ENCODE measurements at places on chromosomes 4 and X.

DNA sequence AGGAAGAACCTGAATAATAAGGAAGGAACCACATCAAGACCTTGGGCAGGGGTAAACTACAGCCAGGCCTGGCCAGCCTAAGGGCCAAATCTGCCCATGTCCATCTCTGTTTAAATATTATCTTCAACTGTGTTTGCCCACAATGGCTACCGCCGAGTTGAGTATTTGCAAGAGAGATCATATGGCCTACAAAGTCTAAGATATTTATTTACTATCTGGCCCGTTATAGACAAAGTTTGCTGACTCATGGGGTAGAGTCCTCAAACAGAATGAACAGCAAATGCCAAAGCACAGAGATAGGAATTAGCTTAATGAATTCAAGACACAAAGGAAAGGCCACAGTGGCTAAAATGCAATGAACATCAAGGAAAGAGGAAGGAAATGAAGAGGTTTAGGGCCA, 44.8 kb downstream of the RPS6KA3 start:
- DNase-seq = no peak

DNA sequence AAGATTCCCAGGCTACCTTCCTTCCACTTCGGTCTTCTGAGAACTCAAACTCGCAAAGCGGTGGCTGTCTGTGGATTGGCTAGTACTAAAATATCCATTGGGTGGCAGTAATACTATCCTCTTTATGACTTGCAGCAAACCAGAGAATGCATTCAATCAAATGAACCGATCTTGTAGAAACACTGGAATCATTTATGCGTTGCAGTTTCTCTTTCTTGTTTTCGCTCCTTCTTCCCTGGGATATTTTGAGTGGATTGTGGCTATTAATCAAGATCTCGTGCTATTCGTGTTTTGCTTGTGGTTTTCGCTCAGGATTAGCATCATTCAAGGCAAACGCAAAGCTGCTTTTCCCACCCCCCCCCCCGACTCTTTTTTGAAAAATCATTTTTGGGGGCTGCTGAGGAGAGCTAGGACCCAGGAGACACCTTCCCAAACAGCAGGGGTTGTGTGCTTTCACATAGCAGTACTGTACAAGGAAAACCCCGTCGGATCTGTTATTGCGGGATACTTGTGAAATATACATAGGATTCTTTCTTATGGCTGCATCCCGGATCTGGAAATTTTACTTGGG, at the start of gene IL1RAPL1:
TSS of gene IL1RAPL1 (plus strand) at position 466 of the 571 bp plus-strand sequence.
- DNase-seq = no peak

GRCh38 chrX:121013897-121014455, 28.4 kb upstream of the CT47A1 start:
- no peak for DNase-seq

GRCh38 chr4:41077628-41078027, 136.7 kb downstream of the APBB2 start:
- DNase-seq = no peak

- DNase-seq = no peak
Measured at GRCh38 chr4:38060829-38061431, 100.7 kb downstream of the PTTG2 start.

DNA sequence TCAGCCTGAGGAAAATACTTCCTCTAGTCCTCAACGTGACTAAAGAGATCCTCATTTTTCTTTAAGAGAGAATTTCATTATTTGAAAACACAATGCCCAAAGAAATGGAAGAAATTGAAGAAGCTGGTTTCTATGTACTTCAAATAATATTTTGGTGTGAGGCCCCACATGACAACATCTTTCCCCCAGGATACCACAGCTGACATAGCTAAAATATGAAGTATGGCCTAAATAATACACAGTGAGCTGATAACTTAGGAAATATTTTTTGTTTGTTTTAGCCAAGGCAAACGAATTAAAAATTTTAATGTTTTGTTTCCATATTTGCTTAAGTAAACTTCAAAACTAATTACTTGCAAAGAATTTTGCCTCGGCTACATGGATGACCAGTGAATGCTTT, 149.2 kb downstream of the CBR4 start:
- DNase-seq = no peak

DNA sequence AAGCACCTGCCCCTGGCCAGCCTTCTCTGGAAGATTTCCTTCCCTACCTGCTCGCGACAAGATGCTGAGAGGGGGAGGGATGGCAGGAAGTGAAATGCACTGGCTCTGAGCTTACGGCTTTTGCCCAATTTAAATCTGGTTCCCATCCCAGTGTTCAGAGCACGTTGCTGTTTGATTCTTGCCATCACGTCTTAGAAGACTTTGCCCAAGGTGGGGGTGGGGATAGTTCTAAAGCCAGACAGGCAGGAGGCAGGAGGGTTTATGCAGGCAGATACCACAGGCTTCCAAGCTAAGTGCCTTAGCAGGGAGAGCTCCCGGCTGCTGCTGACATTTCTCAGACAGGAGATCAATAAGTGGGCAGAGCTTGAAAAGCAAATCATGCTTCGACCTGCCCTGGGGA, 393.9 kb downstream of the MID1IP1 start:
- no peak for DNase-seq

GRCh38 chrX:116480059-116480458, 17.3 kb upstream of the CT83 start:
- DNase-seq = no peak

DNA sequence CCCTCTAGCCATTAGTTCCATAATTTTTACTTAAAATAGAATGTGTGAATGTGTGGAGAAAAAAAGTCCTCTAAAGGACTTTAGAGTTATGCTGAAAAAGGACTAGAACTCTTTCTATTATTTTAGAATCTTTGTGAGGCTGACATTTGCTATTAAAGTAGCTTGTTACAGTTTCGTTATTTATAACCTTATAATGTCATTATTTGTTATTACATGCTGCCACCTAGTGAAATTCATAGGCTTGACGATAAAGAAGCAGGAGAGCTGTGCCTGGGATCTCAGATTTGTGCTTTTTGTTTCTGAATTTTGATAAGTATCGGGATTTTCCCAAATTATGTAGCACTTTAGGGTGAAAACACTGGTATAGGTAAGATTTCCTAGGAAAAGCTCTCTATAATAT, 38.5 kb upstream of the TAPT1 start:
- DNase-seq = no peak

GRCh38 chr4:77310931-77311330, 153.9 kb downstream of the CCNG2 start:
- no peak for DNase-seq

DNA sequence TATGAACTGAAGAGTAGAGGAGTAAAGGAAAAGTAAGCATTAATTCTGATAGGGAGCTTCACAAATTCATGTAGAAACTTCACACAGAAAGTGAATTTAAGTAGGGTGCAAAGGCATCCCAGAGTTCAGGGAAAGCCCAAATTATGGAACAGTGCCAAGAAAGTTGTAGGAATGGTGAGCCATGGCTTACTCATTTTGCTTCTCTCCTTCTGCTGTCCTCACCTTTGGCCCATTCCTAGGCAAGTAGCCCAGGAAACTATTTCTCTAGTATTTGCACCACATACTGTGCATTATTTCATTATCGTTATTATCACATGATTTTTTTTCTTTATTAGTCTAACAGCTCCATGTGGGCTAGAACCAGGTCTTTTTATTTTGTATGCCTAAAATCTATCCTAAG, 34.9 kb upstream of the IL1RAPL1 start:
- DNase-seq = no peak
